Left renal pelvis (tissue), 4 donors: ENCODE measurements at places on chromosomes 6 and 20.

DNA sequence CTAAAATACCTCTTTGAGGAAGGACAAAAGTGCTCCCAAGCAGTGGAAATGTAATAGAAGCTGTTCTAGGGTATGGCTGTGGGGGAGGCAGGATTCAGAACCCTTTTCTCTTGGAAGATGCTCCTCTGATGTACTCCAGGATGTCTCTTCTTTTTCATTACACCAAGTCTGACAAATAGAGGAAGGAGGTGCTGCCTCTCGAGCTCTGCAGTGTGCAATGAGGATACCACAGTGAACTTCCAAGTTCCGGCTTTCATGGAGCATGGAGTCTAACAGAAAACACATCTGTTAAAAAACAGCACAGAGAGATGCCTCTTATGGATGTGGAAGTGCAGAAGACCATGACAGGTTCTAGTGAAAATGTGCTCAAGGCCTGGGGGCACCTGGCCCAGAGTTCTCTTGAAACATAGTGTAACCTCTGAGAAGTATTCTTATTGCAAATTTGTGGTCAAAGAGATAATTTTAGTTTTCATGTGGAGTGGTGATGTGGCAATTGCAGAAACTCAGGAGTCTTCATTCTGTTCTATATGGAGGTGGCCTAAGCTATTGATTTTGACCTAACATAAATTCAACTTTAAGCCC, 362.0 kb upstream of the CITED2 start:
- no peak for DNase-seq

DNA sequence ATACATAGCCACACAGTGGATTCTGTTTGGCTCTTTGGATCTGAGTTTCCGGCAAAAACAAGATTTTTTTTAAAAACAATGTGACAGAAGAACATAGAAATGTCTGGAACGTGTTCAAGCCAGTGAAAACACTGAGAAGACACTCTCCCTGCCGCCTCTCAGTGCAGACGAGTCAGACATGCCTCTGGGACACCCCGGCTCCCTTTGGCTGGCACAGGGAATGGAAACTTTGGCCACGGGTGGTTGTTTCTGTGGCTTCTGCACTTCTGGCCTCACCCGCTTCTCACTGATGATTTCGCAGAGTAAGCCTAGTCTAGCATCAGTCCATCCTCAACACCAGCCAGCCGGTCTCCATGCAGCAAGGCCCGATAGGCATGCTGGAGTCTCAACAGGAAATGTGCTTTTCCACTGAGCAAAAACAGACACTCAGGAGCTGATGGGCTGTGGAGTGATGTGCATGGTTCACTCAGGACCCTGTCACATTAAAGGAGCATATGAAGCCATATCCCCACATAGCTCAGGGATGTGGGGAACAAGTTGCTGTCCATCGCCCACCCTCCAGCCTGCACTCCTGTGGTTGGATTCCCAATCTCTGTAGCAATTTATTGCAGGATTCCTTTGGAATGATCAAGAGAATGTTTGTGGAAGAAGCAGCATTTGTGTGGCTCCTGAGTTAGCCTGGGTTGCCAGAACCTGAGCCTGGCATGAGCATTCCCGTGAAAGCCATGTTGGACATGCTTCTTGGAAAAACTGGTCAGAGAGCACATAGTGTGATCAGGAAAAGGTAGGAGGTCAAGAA, 262.0 kb upstream of the RIN2 start:
- no peak for DNase-seq

- no peak for DNase-seq
Measured at GRCh38 chr20:41786158-41786557, 168.0 kb upstream of the CHD6 start.

DNA sequence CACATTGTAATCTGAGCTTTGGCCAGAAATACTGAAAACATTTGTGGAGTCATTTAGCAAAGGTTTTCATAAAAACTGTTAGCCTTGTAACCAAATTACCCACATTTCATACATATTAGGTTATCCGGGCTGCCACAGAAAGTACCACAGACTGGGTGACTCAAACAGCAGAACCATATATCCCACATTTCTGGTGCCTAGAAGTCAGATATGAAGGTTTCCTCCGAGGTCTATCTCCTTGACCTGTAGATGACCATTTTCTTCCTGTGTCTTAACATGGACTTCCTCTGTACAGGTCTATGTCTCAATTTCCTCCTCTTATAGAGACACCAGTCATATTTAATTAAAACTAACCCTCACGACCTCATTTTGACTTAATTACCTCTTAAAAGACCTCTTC, 49.5 kb upstream of the SMIM28 start:
- no peak for DNase-seq

- no peak for DNase-seq
Measured at GRCh38 chr20:20181322-20181721, 129.0 kb downstream of the CFAP61 start.
